ENCODE measurements at places on chromosomes 16 and 17.

DNA sequence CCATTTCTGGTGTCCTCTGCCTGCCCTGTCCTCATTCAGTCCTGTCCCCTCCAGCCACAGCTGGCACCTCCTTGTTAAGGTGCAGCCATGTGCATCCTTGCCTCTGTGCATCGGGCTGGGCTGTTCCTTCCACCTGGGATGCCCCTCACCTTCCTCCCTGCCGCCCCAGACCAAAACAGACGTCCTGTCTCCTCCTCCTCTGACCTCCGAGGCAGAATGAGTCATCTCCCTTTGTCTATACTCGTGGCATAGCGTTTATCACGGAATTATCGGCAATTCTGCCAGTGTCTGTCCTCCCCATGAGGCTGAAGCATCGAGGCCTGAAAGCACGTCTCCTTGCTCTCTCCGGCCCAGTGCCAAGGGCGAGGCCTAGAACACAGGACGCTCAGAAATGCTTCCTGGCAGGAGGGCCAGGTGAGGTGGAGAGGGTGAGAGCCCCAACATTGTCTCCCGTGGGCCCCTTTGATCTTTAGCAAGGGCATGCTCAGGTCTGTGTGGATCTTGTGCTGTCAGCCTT, 4.6 kb downstream of the RAI1 start:
- no peak for DNase-seq

DNA sequence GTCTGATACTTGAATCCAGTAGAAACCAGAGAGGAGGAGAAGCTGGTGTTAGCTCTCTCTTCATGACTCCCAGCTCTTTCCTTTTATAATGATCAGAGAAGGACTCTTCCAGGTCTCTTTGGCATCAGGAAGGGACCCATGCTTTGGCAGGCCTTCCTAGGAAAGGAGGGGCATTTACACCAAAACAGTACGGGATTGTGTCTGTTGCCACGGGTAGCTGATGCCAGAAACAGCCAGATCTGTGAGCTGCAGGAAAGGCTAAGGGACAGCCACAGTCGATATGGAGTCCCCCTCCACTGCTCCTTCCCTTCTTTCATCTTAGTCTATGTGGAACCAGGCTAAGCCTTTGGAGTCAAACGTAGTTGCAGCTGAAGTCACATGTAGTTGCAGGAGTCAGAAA, 9.3 kb downstream of the CEP295NL start:
- DNase-seq: no peak

GRCh38 chr17:30113213-30113612, 3.4 kb upstream of the NSRP1 start:
- DNase-seq: no peak

- DNase-seq: no peak
Observed at GRCh38 chr16:72615856-72616255, 432.1 kb downstream of the ZFHX3 start.

GRCh38 chr17:76840443-76840767, 27.8 kb upstream of the MGAT5B start:
- DNase-seq: no peak

GRCh38 chr16:87129771-87130170, 187.4 kb downstream of the C16orf95 start:
- DNase-seq: no peak

- no peak for DNase-seq
Observed at GRCh38 chr16:89847051-89847939, 19.0 kb downstream of the SPIRE2 start.

DNA sequence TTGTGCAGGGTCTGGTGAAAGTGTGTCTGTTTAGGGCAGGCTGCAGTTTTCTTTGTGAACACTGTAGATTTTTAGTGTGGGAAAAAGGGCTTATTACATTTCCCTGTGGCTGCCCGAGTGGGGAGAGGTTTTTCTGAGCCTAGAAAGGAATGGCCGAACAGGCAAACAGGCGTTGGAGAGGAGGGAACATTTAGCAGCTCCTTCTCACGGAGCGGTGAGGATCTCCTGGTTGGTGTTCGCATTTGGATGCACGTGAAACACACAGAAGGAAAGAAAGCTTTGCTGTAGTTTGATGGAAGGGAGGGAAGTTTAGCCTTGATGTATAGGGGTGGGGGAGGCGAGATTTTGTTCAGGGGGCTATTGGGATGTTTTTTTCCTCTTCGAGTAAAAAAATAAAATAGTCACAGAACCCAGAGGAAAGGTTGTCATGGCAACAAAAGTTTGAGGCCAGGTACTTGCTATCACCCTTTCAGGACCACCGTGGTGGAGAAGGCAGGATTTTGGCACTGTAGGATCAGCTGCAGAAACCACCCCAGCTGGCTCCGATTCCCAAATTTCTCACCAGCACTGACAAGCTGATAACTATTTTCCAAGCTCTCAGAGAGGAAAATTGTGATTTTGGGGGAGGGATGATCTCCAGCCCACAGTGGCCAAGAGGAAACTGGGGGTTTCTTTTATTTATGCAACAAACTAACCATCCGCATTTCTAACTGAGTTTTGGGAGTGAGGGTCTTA, 3.5 kb downstream of the GSG1L start:
- DNase-seq: no peak

DNA sequence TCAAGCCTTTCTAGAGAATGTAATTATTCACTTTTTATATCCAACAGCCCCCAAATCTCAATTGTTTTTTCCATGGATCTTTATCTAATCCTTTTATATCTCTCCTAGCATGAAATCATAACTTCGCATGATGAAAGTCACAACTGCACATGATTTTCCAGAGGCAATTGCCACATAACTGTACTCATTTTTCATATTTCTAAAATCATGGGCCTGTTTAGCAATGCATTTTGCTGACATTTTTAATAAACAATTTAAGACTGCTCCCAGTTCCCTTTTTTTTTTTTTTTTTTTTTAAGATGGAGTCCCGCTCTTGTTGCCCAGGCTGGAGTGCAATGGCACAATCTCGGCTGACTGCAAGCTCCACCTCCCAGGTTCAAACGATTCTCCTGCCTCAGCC, 83.5 kb downstream of the VMP1 start:
- no peak for DNase-seq

GRCh38 chr17:31686495-31686894, 172.5 kb downstream of the COPRS start:
- DNase-seq: no peak

DNA sequence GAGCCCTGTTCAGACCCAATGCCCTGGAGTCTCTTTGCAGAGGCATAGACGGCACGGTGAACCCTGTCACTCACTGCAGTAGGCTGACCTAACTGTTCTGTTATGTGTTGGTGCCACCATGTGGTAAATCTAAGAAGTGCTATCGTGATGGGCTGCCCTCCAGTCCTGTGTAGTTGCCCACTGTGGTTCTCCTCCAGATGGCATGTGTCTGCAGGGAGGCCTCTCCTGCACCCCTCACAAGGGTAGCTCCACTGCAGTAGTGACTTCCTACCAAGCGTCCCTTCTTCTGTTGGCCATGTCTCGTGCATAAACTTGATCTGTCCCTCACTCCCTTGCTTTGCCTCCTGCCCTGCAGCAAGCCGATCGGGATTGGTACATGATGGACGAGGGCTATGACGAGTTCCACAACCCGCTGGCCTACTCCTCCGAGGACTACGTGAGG, 5.8 kb downstream of the DHX38 start:
- peak; percentile 14 for DNase-seq

GRCh38 chr16:83215406-83216001, 588.7 kb downstream of the CDH13 start:
- DNase-seq: peak; percentile 2

- DNase-seq: no peak
Observed at GRCh38 chr17:58300336-58300735, 19.6 kb upstream of the MPO start.

DNA sequence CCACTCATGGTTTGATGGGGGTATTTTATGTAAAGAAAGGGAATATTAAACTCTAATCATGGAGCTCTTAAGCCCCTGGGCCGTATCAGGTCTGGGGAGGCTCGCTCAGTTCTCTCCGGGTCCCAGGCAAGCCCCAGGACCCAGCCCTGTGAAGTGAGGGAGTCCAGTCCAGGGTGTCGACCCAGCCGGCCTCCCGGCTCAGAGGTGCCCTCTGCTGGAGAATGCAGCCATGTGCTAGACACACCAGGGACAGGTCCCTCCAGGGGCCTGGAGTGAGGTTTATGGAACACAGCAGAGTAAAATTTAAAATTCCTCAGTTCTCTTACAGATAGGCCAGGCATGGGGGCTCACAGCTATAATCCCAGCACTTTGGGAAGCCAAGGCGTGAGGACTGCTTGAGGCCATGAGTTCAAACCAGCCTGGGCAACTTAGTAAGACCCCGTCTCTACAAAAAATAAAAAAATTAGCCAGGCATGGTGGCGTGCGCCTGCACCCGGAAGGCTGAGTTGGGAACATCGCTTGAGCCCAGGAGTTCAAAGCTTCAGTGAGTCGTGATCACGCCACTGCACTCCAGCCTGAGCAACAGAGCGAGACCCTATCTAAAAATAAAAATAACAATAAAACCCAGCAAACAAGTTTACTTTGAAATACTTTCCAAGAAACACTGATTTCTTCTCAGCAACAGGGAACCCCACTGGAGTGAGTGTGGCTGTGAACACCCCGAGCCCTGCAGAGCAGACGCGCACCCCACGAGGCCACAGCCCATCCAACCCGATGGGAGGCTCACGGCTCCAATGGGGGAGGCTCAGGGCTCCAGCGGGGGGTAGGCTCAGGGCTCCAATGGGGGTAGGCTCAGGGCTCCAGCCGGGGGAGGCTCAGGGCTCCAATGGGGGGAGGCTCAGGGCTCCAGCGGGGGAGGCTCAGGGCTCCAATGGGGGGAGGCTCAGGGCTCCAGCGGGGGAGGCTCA, 72.2 kb downstream of the ZNF778 start:
- peak; percentile 49 for DNase-seq

DNA sequence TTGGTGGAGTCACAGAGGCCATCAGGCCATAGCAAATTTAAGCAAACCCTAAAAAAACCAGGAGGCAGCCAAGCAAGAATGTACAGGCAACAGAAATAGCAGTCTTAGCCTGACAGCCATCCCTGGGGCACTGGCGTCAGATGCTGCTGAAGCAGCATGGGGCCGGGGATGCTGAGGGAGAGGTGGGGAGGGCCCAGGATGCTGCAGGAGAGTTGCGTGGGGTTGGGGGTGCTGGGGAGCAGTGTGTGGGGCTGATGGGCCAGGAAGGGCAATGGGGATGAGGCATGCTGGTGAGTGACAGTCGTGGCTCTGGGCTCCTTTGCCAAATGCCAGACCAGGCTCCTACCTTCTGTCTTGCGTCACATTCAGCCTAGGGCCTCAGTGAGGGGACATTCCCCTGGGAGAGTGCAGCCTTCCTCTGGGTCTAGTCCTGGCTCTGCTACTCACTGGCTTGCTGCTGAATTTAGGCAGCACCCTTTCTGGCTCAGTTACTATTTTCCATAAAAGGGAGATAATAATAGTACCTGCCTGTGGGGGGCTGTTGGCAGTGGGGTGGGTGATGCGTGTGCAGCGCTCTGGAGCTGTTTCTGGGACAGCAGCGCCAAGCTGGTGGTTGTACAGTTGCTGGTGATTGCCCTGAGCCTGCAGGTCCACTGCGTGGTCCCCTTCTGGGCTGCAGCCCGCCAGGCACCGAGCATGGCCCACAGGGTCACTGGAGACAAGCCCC, 88.1 kb downstream of the AMFR start:
- no peak for DNase-seq

- no peak for DNase-seq
Observed at GRCh38 chr17:18246880-18247612, 11.5 kb downstream of the FLII start.

DNA sequence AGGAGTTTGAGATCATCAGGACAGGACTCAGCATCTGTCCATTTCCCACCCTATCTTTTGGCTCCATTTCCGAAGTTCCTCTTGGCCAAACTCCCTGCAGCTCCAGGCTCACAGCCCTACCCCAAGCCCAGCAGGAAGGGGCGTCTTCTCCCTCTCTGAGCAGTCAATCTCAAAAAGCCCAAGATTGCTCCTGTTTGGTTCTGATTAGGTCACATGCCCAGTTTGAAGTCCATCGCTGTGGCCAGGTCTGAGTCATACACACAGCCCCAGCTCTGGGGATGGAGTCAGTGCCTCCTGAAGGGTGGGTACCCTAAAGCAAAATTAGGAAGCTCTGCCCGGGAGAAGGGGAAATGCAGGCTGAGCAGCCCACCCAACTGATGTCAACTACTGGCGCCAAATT, 23.9 kb downstream of the SNX20 start:
- no peak for DNase-seq

GRCh38 chr16:79932572-79932971, 332.0 kb upstream of the MAF start:
- DNase-seq: no peak

- DNase-seq: no peak
Observed at GRCh38 chr16:70735141-70735979, 49.5 kb upstream of the MTSS2 start.

DNA sequence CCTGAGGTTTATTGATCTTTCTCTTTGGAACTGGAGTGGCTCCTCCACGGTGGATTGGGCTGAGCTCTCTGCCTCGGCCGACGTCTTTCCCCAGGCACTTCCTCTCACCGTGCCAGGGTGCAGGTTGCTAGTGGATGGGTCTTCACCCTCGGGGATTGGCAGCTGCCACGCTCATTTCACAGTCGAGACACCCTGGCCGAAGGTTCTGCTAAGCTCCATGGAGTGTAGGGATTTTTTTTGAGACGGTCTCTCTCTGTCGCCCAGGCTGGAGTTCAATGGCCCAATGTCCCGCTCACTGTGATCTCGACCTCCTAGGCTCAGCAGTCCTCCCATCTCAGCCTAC, 280.8 kb downstream of the SEC14L1 start:
- no peak for DNase-seq

- DNase-seq: no peak
Observed at GRCh38 chr16:80759419-80760162, 44.8 kb downstream of the CDYL2 start.

DNA sequence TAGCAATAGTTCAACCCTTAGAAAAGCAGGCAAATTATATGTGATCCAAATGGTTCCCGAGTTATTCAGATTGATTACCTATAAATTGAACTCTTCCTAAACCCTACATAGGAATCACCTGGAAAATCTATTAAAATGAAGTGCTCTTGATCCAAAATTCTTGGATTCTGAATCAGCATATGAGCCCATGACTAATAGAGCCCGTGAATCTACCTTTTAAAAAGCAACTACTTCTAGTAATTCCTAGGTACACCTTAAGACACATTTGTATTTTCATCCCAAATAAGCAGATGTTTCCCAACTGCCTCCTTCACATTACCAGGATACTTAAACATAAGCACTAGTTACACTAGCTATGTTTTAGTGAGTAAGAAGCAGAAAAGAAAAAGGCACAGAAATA, 1171.0 kb upstream of the GOT2 start:
- no peak for DNase-seq

GRCh38 chr17:13030459-13031300, 12.9 kb upstream of the ELAC2 start:
- DNase-seq: peak; percentile 25

DNA sequence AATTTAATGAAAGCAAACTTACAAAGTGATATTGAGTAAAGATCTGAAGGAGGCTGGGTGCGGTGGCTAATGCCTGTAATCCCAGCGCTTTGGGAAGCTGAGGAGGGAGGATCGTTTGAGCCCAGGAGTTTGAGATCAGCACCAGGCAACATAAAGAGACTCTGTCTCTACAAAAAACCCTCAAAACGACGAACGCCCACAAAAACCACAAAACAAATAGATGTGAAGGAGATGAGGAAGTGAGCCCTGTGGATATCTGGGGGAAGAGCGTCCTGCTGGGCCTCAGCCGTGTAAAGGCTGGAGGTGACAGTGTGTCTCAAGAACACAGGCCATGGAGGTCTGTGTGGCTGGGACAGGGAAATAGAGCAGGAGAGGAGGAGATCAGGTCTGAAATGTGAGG, 68.8 kb downstream of the ITFG1 start:
- DNase-seq: no peak

- no peak for DNase-seq
Observed at GRCh38 chr17:4919511-4920047, 12.5 kb upstream of the GP1BA start.

Data from activated gamma-delta T cell treated with anti-CD3 and anti-CD28 coated beads, Interleukin-2, amount 50 U/mL, for 16 hours (primary cell).